ENCODE measurements at places on chromosomes 2 and 18. TPM values are rescaled to one million over a fixed set of nuclear protein-coding genes. Genes with fewer than 3 reads are reported as not detected.
A peak's percentile ranks its signal among the peaks of the same experiment; 100 is the strongest.

DNA sequence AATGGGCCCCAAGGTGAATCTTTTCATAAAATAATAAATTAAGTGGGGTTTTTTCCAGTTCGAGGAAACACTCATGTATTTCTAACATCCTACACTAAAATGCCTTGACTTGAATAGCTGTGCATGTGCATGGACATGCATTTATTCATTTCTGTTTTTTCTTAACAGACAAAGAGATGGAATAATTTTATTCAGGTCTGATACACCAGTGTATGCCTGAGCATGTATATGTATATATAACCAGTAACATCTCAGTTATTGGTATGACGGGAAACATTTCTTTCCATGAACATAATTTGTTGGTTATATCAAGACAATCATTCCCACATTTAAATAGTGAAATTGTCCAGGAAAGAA, 468.7 kb upstream of the TNP1 start:
- DNase-seq: no peak
- H3K4me1 ChIP-seq: peaks cover 4% of the 10 kb centered on the region
- no peaks in the 10 kb centered on the region for H3K27me3 ChIP-seq
- H3K27ac ChIP-seq: no peak overlapping the region
- H3K36me3 ChIP-seq: no peaks in the 10 kb centered on the region

DNA sequence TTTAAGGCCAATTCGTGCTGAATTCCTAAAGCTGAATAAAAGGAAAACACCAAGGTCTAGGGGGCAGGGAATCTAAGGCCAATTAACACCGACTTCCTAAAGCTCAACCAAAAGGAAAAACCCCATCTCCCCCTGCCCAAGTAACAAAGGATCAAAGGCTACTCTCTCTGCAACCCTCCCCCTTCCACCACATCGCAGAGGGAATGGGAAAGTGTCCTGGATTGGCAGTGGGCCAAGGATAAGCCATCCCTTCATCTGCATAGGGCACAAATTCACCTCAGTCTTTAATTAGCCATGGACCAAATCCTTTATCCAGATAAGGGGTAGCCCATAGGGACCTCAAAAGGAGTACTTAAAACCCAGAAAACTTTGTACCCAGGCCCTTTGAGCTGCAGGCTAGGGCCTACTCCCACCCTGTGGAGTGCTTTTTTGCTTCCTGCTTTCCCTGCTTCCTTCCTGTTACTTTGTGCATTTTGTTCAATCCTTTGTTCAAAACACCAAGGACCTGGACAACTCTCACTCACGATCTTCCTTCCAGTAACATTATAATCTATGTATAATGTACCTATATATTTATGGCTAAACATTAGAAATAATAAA, 2119.8 kb upstream of the CELF4 start:
- H3K4me3 ChIP-seq: no peak overlapping the region
- no peak overlapping the region for H3K27ac ChIP-seq
- no peaks in the 10 kb centered on the region for H3K4me1 ChIP-seq
- H3K27me3 ChIP-seq: no peaks in the 10 kb centered on the region

DNA sequence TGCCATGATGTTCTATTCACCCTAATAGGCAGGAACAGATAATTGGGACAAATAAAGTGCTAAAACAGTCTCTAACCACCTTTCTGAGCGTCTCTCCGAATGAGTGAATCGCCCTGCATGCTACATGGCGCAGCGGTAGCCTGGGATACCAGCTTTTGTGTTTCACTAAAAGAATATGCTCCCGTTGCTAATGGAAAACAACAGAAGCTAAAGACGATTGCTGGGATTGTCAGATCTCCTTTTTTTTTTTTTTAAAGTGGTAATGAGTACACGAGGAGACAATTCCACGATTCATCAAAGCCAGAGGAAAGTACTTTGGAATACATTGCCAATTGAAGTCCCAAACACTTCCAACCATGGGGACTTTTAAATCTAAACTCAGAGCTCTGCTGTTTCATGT, 1815.3 kb upstream of the CELF4 start:
- H3K4me3 ChIP-seq: no peak overlapping the region
- no peaks in the 10 kb centered on the region for H3K36me3 ChIP-seq
- no peak for DNase-seq
- H3K27ac ChIP-seq: no peak overlapping the region

- H3K36me3 ChIP-seq: no peaks in the 10 kb centered on the region
- no peaks in the 10 kb centered on the region for H3K4me1 ChIP-seq
- H3K27me3 ChIP-seq: no peaks in the 10 kb centered on the region
- DNase-seq: no peak
- no peak overlapping the region for H3K4me3 ChIP-seq
Observed at GRCh38 chr2:159907909-159908308, 109.9 kb upstream of the CD302 start.

GRCh38 chr2:239180526-239181073, 220.2 kb downstream of the HDAC4 start:
- peak; percentile 65 for DNase-seq
- no peak overlapping the region for H3K4me3 ChIP-seq
- no peaks in the 10 kb centered on the region for H3K27me3 ChIP-seq
- no peak overlapping the region for H3K27ac ChIP-seq
- H3K36me3 ChIP-seq: peaks cover 5% of the 10 kb centered on the region
- no peaks in the 10 kb centered on the region for H3K4me1 ChIP-seq

DNA sequence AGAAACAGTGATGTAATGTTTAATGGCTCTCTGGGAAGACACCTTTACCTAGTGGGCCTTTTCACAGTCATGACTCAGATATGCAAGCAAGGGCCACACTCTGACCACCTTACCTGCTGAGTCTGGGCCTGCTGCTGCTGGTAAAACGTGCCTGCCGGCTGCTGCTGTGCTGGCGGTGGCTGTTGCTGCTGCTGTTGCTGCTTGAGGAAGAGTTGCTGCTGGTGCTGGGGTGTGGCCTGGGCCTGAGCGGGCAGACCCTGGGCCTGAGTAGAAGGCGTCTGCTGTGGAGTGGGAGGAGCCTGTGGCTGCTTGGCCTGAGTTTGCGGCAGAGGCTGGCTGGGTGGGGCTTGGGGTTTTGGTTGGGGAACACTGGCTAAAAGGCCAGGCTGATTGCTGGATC, 81.6 kb upstream of the NFU1 start:
- DNase-seq: peak; percentile 69
- H3K27ac ChIP-seq: no peak overlapping the region
- no peaks in the 10 kb centered on the region for H3K27me3 ChIP-seq

- no peaks in the 10 kb centered on the region for H3K27me3 ChIP-seq
- no peak overlapping the region for H3K4me3 ChIP-seq
- DNase-seq: no peak
- no peak overlapping the region for H3K27ac ChIP-seq
Observed at GRCh38 chr18:13232971-13233786, 14.6 kb downstream of the LDLRAD4 start.

DNA sequence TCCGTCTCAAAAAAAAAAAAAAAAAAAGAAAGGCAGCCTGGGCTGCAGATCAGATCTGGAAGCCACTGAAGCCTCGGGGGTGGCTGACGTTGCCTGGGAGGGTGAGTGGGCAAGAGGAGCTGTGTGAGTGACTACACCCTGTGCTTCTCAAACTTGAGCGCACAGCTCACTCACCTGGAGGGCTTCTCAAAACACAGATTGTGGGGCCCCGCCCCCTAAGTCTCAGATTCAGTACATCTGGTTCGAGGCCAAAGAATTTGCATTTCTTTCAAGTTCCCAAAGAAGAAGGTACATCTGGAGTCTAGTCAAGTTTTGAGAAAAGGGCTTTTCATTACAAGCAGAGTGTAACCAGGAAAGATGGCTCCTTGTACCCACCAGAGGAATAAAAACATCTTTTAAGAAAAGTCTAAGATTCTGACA, 97.7 kb upstream of the CAB39 start:
- no peak overlapping the region for H3K4me3 ChIP-seq
- no peaks in the 10 kb centered on the region for H3K36me3 ChIP-seq
- no peaks in the 10 kb centered on the region for H3K27me3 ChIP-seq
- H3K4me1 ChIP-seq: no peaks in the 10 kb centered on the region
- DNase-seq: no peak
- H3K27ac ChIP-seq: no peak overlapping the region

DNA sequence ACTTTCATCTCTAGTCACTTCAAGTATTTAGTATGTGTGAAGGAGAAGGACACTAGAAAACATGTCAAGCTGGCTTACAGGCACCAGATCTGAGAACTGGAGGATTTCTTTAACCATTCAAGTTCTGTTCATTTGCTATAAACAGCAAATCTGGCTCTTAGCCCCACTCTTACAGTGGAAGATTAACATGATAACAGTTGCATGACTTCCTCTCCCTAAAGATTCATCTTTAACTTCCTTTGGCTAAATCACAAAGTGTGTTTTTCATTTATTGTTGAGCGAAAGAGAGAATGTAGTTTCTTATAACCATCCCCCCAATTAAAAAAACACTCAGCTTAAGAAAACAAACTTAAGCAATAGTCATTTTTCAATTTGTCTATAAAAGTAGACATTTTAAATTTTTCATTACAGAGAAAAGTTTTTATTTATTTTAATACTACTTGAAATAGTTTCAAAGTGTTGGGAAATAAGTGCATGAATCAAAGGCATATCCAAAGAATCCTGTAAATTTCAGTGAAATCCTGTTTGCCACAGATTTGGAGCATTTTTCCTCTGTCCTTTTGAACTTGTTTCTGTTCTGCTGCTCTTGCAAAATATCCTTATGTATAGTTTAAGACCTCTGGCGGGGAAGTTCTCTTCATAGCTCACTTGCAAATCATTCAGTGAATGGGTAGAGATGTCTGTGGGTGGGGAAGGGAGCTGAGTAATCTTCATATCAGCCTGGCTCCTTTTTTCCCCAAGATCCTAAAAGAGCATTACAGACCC, 241.0 kb upstream of the RBBP8 start:
- no peaks in the 10 kb centered on the region for H3K4me1 ChIP-seq
- DNase-seq: no peak
- no peak overlapping the region for H3K4me3 ChIP-seq
- no peak overlapping the region for H3K27ac ChIP-seq
- H3K36me3 ChIP-seq: no peaks in the 10 kb centered on the region

GRCh38 chr18:74430806-74431571, 26.1 kb downstream of the DIPK1C start:
- H3K4me1 ChIP-seq: no peaks in the 10 kb centered on the region
- H3K27me3 ChIP-seq: no peaks in the 10 kb centered on the region
- DNase-seq: no peak
- H3K27ac ChIP-seq: no peak overlapping the region
- H3K4me3 ChIP-seq: no peak overlapping the region
- H3K36me3 ChIP-seq: no peaks in the 10 kb centered on the region

DNA sequence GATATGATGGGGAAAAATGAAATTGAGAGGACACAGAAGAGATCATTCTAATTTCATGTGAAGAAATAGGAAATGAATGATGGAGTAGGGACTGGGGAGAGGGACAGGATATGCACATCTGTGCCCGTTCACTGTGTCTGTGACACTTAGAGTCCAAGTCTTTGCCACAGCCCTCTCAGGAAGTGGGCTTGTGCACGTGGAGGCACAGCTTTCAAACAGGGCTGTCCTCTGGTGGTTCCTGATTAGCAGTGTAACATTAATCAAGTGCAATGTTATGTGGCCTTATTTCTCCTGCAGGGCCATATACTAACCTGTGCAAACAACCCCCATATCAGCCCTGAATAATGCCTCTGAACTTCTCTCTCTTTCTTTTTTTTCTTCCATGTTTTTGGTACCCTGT, 312.2 kb upstream of the FAM98A start:
- H3K4me3 ChIP-seq: no peak overlapping the region
- no peaks in the 10 kb centered on the region for H3K27me3 ChIP-seq
- H3K36me3 ChIP-seq: no peaks in the 10 kb centered on the region
- no peaks in the 10 kb centered on the region for H3K4me1 ChIP-seq
- no peak for DNase-seq

GRCh38 chr2:199704358-199705238, 146.4 kb downstream of the FTCDNL1 start:
- H3K4me3 ChIP-seq: no peak overlapping the region
- no peaks in the 10 kb centered on the region for H3K4me1 ChIP-seq
- H3K36me3 ChIP-seq: no peaks in the 10 kb centered on the region
- H3K27ac ChIP-seq: no peak overlapping the region

GRCh38 chr2:165627470-165627869, 158.0 kb downstream of the CSRNP3 start:
- no peaks in the 10 kb centered on the region for H3K36me3 ChIP-seq
- H3K27me3 ChIP-seq: no peaks in the 10 kb centered on the region
- no peaks in the 10 kb centered on the region for H3K4me1 ChIP-seq
- DNase-seq: no peak
- H3K4me3 ChIP-seq: no peak overlapping the region

GRCh38 chr2:75788902-75789301, 78.2 kb upstream of the GCFC2 start:
- H3K4me3 ChIP-seq: no peak overlapping the region
- no peaks in the 10 kb centered on the region for H3K27me3 ChIP-seq
- no peaks in the 10 kb centered on the region for H3K36me3 ChIP-seq
- DNase-seq: no peak
- H3K27ac ChIP-seq: no peak overlapping the region
- no peaks in the 10 kb centered on the region for H3K4me1 ChIP-seq

DNA sequence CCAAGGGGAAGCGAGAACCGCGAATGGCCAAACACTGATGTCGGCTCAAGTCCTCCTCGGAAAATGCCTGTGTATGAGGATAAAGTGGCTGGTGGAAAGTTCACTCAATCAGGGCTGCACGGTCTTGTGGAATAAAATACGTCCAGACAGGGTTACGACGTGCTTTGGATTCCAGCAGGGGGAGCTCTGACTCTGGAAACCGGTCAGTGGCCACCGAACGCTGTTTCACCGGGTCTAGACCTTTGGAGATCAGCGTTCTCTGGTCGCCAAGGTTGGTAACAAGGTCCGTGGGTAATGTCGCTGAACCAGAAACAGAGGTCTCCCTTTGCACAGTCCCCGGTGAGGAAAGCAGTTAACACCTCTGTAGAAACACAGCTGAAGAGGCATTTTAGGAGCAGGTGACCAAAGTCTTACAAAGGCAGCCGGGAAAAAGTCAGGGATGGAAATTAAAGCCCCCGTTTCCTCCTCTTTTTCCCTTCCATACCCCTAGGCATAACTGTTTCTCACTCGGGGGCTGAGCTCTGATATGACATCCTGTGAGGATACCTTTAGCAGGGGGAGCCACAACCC, 47.8 kb downstream of the CDCA7 start:
- H3K4me3 ChIP-seq: no peak overlapping the region
- no peaks in the 10 kb centered on the region for H3K4me1 ChIP-seq
- H3K36me3 ChIP-seq: no peaks in the 10 kb centered on the region
- H3K27me3 ChIP-seq: peaks cover 1% of the 10 kb centered on the region
- DNase-seq: peak; percentile 89
- H3K27ac ChIP-seq: no peak overlapping the region

Gene SNORC
- total RNA-seq: 1.7 TPM

Gene COLEC12
- total RNA-seq: 15.9 TPM

Gene SPEG
- total RNA-seq: 261 TPM

Gene PKDCC
- 148 TPM for total RNA-seq

Gene CNOT11
- 25.0 TPM for total RNA-seq

Gene PPP3R1
- 51.0 TPM for total RNA-seq

Gene CAPN14
- 0.21 TPM for total RNA-seq

Gene PAPOLG
- 20.0 TPM for total RNA-seq

All from aorta (tissue), 5 donors.